Renal cortex interstitium (tissue), 15 donors: ENCODE measurements at places on chromosomes 4 and X. TPM values are rescaled to one million over a fixed set of nuclear protein-coding genes. Genes with fewer than 3 reads are reported as not detected.

GRCh38 chr4:165301833-165302232 is 25.6 kb upstream of the MSMO1 start:
- DNase-seq = no peak

DNA sequence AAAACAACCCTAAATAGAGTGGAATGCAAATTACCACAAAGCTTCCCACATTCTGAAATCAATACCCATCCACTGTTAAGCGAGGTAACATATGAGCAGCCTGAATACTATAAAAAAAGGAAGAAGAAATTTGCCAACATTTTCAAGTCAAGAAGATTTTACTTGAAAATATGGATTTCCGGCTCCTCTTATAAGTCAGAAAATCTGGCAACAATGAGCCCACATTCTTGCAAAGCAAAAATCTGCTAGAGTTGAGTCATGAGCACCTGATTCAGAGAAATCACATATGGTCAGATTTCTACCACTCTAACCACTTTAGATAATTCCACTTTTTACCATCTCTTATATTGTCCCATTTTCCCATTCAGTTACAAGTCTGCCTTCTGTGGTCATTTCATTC is 395.7 kb downstream of the DTHD1 start:
- no peak for DNase-seq

DNA sequence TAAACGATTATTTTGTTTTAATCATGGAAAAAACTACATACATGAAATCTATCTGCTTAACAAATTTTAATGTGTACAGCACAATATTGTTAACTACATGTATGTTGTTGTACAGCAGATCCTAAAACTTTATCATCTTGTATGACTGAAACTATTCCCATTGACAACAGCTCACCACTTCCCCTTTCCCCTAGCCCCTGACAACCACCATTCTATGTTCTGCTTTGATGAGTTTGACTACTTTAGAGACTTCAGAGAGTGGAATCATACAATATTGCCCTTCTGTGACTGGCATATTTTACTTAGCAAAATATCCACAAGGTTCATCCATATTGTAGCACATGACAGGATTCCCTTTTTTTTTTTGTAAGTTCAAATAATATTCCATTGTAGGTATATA is 185.9 kb downstream of the CFAP299 start:
- no peak for DNase-seq

- no peak for DNase-seq
Measured at GRCh38 chr4:79682801-79683530, 274.9 kb upstream of the GK2 start.

- DNase-seq = no peak
Measured at GRCh38 chr4:81030061-81030980, at the start of gene BMP3. TSS of gene BMP3 (plus strand) at chr4:81030708. CDS start at chr4:81031285, 577 bp downstream.

GRCh38 chrX:53312946-53313727 is 31.8 kb upstream of the IQSEC2 start:
- DNase-seq = no peak

DNA sequence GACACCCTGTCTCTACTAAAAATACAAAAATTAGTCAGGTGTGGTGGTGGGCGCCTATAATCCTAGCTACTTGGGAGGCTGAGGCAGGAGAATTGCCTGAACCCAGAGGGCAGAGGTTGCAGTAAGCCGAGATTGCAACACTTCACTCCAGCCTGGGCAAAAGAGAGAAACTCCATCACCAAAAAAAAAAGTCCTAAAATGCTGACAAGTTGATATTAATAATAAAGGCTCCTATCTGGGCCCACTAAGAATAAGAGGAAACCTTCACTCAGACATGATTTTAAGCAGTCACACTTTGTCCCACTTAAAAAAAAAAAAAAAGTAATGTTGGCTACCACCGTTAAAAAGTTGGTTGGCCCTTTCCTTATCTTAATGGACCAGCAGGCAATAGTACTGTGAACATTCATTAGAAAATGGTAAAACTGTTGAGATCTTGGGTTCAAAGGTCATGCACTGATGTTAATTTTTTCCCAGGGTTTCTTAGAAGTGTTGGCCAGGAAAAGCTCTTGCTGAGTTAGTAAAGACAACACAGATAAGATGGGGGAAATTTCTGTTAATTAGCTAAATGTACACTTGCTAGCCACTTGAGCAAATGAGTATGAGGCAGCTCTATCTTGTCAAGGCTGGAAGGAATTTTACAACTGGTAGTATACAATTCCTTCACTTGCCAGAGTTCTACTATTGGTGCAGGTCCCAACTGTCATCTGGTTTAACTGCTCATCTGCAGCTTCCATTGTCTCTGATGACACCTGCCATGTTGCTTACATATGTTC is 43.6 kb upstream of the BMP2K start:
- DNase-seq = no peak

GRCh38 chr4:78059524-78059889 is 2.4 kb downstream of the FRAS1 start:
- DNase-seq = peak; percentile 85

- no peak for DNase-seq
Measured at GRCh38 chr4:127045861-127046260, 586.9 kb upstream of the INTU start.

GRCh38 chrX:144297221-144297620 is 413.4 kb downstream of the UBE2NL start:
- no peak for DNase-seq

DNA sequence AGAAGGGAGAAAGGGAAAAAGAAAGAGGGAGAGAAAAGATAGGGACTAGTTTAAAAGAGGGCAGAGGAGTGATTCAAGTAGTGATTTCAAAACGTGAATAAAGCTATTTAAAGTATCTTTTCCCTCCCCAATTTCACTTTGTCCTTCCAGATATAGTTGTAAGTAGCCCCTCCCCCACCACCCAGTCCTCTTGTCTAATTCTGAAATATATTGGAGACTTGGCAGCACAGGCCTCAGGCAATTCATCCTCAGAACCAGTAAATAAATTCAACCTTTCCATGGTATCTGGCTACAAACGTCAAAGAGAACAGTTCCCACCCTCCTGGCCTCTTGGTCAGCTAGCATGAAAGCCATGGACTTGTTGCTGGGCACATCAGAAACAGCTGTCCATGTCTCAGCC is 169.5 kb upstream of the SCML1 start:
- DNase-seq = no peak

GRCh38 chrX:150158554-150159332 is 204.4 kb upstream of the MAMLD1 start:
- no peak for DNase-seq

- DNase-seq = no peak
Measured at GRCh38 chr4:26858947-26859401, 1.7 kb upstream of the STIM2 start.

- DNase-seq = no peak
Measured at GRCh38 chrX:104522386-104522785, 43.6 kb upstream of the IL1RAPL2 start.

DNA sequence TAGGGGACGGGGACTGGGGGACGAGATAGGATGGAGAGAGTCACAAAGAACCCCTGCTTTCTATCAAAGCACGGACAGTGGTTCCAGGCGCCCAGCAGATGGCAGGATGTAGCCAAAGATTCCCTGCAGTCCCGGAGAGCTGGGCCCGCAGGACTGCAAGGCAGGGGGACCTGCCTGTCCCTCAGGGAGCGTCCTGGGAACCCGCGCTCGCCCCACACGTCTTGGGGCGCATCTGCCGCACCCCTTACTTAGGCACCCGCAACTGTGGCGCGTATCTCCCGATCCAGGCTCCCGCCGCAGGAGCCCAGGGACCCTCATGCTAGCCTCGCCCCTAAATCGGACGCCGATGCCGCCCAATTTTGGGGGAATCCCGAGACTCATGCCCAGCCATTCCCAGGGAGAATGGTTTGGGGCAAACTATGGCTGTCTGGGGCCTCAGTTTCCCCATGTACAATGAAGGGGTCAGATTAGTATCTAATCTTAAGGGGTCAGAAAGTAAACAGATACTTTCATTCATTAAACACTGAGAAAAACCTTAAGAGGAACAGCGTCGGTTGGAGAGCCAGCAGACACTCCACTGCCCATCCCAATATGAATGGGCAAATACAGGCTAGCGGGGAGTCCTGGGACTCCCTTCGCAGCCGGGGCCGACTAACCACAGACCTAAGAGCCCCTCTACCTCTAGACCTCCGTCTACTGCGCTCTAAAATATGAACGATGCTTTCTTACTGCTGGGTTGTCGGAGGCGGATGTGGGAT is 581 bp upstream of the STK32B start:
- peak; percentile 41 for DNase-seq

- DNase-seq = no peak
Measured at GRCh38 chr4:141845901-141846300, 209.5 kb downstream of the IL15 start.

- DNase-seq = no peak
Measured at GRCh38 chr4:119068529-119068962, 67.1 kb upstream of the MYOZ2 start.

DNA sequence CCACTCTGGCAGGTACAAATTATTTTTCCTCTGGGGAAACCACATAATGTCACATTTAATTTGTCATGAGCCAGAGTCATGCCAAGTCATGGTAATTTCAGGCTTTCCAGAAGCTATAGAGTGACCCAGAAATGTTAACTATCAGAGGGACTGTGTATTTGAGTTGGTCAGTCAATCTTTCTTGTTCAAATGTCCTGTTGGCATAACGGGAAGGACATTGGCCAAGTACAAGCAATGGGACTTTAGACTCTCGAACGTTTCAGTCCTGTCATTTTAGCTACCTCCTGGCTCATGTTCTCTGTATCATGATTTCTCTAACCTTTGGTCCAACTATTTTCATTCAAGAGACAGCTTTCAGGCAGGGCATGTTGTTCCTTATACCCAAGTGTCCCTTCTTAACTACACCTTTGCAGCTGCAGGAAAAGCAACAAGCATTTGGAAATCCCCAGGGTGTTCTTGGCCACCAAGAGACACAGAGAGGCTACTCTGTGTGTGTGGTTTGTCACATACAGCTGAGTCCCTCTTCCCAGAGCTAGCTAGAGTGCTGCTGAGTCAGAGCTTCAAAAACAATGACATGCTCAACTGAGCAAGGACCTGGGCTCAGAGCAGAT is 142.6 kb downstream of the EGF start:
- DNase-seq = no peak

GRCh38 chr4:24330172-24330571 is 254.2 kb downstream of the DHX15 start:
- DNase-seq = no peak

DNA sequence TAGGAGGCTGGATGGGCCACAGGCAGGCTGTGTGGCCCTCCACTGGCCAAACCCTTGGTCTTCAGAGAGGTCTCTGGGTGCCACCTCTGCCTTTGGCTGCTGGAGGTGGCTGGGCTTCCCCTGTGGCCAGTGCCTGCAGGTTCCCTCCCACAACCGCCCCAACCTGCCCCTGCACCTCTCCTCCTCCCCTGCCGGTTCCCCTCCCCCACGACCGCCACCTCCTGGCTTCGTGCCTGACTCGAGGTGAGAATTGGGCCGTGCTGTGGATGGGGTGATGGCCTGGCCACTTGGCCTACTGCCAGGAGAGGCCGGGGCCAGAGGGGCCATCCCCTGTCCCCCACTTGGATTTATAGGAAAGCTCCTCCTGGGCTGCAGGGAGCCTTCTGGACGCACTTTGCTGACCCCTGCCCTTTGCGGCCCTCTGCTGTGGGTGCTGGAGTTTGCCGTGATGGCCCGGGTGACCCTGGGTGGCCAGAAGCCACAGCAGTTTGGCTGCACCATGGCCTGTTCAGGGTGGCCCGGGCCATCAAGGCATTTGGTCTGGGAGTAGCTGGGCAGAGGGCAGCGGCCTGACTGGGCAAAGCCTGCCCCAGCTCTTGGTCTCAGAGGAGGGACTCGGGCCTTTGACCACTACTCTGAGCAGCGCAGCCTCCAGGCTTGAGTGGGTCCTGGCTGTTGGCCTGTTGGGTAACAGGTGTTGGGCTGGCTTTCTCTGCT is 3.8 kb downstream of the NAT8L start:
- DNase-seq = no peak

DNA sequence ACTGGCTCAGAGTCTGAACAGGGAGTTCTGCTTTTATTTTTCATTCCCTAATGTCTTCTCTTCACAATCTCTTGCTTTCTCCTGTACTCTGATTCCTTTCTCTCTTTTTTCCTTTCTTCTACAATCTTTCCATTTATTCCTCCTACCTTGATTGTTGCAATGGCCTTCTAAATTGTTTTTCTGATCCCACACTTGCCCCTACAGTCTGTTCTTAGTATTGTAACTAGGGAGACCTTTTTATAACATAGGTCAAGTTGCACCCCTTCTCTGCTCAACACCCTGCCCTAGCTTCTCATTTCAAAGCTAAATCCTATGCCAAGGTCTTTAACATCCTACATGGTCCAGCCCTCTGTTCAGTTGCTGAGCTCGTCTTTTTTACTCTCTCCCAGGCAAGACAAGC is 277.9 kb downstream of the GBA3 start:
- DNase-seq = no peak

- no peak for DNase-seq
Measured at GRCh38 chr4:112343330-112344080, 46.3 kb downstream of the ALPK1 start.

DNA sequence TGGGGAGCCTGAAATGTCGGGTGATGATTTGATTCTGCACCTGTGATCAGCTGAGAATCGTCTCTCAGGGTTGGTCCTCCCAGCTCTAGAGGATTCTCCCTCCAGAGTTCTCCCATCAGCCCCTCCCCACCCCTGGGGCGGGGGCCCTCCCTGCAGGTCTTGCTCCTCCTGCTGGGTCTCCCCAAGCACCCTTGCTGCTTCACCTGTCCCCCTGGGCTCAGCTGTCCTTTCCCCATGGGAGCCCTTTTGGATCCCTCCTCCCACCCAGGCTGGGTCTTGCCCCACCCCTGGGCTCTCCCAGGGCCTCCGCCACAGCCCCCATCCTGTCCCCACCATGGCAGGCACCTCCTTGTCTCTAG is 22.2 kb downstream of the PSAPL1 start:
- no peak for DNase-seq

- no peak for DNase-seq
Measured at GRCh38 chrX:118751950-118752783, 24.8 kb downstream of the IL13RA1 start.

Gene LONRF3
- polyA plus RNA-seq = 0.85 TPM

Gene GABRE
- 13.9 TPM for polyA plus RNA-seq

Gene CFAP47
- polyA plus RNA-seq = 0.82 TPM

Gene RASL11B
- 33.0 TPM for polyA plus RNA-seq

Gene NELFA
- 38.4 TPM for polyA plus RNA-seq

Gene REPS2
- 20.3 TPM for polyA plus RNA-seq

Gene SYTL5
- 2.6 TPM for polyA plus RNA-seq

Gene PIM2
- polyA plus RNA-seq = 8.6 TPM

Gene ADH7
- polyA plus RNA-seq = not detected

Gene GABRQ
- polyA plus RNA-seq = 1.6 TPM

Gene FGFR3
- 67.4 TPM for polyA plus RNA-seq

Gene SMIM20
- 46.4 TPM for polyA plus RNA-seq
